ENCODE measurements at places on chromosomes 16 and 17.

GRCh38 chr16:30555315-30556124 lies 2.7 kb downstream of the ZNF764 start:
- no peak for DNase-seq

DNA sequence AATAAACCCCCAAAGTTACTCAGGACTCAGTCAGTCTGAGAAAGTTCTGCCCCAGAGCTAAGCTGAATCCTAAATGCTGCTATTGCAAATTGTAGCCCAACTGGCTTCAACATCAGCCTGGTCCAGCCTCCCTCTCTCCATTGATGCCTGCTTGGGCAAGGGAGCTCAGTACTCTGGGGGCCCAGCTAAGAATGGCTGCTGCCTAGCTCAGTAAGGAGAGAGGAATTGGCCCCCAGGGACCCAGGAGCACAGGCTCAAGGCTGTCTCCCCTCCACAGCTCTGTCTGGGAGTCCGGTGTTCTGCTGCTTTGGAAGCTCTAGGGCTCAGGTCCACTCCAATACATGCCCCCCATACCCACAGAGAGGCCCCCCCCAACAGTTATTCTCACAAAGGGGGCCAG lies 1.6 kb downstream of the UNC119 start:
- no peak for DNase-seq

DNA sequence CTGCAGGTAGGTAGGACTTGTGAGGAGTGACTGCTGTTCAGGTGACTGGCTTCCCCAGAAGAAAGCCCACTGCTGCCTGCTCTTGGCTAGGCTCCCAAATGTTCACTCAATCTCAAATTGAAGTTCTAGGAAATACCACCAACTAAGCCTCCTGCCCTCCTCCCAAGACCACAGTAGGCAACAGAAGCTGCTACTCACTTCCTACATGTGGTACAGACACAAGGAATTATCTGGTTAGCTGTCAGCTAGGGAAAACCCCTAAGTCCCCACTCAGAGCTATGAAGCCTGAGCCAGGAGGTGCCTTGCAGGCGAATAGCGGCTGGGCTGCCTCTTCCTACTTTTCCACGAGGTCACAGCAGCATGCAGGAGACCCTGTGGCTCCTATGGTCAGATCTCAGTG lies 4.9 kb downstream of the FBXO39 start:
- no peak for DNase-seq

GRCh38 chr16:56346131-56346890 lies 79.0 kb downstream of the AMFR start:
- no peak for DNase-seq

GRCh38 chr17:57923182-57923872 lies 31.9 kb downstream of the CUEDC1 start:
- DNase-seq, result no peak

- DNase-seq, result no peak
Measured at GRCh38 chr16:1337486-1337885, 4.0 kb downstream of the BAIAP3 start.

GRCh38 chr16:67865318-67865717 lies 7.5 kb upstream of the EDC4 start:
- no peak for DNase-seq

- no peak for DNase-seq
Measured at GRCh38 chr16:73189136-73189535, 141.2 kb upstream of the ZFHX3 start.

DNA sequence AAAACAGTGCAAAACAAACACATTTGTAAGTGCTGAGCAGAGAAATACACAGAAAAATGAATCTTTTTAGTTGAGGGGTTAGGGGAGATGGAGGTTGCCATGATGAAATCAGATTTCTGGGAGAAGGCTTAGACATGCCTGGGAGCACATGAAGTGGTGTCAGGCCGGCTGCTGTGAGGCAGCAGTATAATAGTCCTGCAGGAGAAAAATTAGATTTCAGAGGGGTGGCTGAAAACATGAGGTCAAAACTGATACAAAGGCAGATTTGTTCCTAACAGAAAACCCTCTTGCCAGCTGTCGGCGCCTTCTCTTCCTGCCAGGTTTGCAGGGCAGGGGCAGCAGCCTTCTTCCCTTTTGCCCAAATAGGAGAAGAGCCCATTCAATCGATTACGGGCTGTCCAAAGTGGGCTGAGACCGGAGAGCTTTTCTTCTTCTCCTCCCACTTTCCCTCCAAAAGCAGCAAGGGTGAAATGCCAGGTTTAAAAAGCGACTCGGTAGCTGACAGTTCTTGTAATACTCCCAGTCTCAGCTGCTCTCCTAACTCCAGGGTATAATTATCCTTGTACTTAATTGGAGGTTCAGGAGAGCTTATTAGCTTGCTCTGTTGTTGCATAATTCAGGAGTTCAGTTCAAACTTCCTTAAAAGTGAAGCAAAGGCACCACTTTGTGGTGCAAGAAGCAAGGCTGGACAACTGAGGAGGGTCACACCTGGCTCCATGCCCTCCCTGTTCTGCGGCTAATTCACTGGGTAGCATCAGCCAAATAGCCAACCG lies 80.0 kb downstream of the PCTP start:
- DNase-seq, result no peak

DNA sequence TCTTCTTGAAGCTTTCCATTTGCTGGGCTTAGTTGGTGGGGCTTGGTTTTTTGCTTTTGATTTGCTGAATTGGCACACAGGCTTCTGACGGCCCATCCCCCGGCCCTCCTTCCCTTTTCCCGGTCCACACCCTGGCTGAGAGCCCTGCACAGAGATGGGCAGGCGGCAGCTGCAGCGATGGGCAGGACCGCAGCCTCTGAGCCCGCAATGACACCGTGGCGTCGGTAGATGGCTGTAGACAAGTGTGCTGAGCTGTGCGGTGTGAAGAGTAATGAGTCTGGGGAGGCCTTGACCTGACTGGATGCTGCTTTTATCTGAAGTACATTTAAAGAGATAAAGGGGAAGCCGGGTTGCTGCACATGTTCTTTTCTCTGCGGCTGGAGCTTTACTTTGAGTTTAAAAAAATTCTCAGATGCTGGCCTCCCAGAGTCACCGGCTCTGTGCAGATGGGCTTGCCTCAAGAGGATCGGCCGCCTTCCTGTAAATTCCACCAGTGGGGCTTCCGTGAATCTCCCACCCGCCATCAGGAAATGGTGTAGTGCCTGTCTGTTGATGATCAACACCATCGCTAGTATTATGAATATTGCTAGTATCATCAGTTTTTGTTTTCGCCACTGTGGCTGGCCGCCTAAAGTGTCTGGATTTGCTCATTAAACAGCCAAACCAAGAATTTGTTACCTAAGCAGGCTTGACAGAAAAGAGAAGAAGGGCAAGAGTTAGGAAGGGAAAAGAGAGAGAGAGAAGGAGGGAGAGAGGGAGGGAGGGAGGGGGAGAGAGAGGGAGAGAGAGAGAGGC lies 245.6 kb upstream of the RBFOX1 start:
- DNase-seq, result no peak

DNA sequence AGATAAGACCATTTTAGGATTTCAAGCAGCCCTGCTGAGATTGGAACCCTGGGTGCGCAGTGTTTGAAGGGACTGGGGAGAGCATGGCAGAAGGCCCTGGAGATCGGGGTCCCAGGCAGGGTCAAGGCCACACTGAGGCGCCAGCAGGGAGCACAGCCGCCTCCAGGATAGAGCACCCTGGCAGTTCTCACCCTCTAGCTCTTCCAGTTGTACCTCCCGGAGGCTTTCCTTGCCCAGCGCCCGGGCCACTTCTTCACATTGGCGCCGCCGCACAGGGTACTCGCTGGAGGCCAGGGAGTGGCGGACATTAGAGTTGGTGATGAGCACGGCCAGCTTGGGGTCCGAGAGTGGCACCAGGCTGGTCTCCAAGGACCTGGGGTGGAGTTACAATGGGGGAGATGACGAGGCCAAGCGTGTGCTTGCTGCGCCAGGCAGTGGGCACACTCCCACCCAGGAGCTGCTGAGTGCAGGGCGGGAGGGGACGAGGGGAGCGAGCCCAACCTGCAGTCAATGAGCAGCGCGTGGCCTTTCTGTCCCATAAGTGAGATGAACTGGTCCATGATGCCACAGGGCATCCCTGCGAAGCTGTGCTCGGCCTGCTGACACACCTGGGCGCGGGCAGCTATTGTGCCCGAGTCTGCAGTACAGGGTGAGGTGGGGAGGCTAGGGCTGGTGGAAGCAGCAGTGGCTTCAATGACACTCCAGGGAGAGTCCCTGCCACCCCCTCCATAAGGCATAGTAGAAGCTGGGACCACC lies 2.3 kb downstream of the GALK1 start:
- DNase-seq, result no peak

- DNase-seq, result no peak
Measured at GRCh38 chr16:87044032-87044382, 273.2 kb downstream of the C16orf95 start.

DNA sequence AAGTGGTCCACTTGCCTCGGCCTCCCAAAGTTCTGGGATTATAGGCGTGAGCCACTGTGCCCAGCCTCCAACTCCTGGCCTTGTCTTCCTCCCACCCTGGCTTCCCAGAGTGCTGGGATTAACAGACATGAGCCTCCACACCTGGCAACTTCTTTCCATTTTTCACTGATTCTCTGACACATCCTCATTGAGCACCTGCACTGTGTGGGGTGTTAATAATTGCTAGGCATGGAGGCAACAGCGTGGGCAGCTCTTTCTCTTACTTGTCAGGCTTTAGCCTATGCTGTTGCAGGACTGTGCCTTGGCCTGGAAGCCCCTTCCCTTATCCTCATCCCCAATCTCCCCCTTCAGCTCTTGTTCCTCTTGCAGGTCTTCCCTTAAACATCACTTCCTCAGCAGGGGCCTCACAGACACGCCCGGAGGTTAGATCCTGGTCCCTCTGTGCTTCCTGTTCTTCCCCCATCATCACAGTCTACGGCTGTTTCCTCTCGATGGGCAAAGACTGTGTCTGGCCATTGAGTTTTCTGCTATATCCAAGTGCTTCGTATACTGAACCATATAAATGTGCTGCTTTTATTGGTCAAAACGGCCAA lies 7.9 kb downstream of the QPRT start:
- no peak for DNase-seq

- DNase-seq, result no peak
Measured at GRCh38 chr16:86165479-86165878, 266.5 kb downstream of the IRF8 start.

DNA sequence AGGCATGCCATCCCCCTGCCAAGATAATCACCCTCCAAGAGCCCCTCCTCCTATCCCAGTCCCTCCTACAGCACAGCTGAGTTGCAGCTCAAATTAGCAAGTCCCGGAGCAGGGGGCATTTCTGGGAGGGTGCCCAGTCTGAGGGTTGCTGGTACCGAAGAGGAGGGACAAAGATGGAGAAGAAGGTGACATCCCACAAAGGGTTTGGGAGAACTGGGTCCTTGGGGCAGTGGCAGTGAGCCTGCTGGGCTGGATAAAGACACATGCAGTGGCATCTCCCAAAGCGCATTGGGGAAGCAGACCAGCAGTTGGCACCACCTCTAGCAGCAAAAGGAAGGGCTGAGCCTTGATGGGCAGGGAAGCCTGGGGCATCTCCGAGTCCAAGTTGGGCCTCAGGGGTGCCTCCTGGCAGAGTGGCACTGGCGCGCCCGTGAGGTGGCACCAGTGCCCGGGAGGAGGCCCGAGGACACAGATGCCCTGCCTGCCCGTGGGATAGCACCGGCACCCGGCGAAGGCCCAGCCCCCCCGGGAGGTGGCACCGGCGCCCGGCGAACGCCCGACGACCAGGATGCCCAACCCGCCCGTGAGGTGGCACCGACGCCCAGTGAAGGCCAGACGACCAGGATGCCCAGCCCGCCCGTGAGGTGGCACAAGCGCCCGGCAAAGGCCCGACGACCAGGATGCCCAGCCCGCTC lies 622 bp downstream of the TOM1L2 start:
- no peak for DNase-seq

DNA sequence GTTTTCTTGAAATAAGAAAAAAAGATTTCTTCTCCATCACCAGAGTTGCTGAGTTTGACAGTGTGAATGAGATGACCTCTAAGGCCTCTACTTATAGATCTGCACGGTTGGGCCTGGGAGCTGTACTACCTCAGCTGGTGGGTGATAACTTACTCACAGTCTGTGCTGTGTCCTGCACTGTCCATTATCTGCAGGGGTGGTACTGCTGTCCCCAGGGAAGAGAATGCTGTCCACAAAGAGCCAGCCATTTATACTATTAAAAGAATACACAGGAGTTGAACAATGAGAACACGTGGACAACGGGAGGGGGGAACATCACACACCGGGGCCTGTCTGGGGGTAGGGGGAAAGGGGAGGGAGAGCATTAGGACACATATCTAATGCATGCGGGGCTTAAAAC lies 655.3 kb downstream of the WWOX start:
- no peak for DNase-seq

DNA sequence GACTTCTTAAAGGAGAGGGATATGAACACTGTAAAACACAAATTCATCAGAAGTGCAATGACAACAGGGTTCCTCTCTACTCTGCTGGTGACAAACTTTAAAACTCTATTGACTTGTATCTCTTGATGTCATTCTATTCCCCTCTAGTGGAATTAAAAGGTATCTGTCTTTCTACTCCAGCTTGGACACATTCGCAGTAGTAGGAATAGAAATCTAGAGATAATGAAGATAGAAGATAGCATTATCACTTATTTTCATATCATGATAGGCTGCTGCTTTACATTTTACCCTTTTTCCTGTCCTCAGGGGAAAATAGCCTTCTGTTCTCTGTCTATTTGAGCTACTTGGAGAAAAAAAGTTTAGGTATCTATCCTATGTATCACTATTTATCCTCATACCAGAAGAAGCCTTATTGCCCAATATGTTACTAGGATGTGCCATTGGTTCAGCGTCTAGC lies 209.6 kb upstream of the CACNG5 start:
- no peak for DNase-seq

GRCh38 chr17:4900231-4901107 lies 1.1 kb downstream of the C17orf107 start:
- peak; percentile 55 for DNase-seq

DNA sequence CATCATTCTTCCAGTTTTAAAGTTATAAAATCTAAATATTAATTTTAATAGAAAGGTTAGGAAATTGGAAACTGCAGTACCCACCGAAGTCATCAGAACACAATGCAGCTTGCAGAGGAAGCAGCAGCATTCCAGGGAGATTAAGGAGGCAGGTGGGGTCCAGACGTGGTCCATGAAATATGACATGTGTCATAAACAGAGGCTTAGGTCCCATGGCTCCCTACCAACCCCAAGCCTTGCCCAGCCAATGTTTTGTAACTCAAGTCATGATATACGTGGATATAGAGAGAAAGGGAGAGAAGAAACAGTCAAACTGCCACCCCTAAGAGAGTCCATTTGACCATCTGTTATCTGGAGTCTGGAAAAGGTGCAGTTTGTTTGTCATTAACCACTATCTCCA lies 670.0 kb downstream of the TOX3 start:
- DNase-seq, result no peak

DNA sequence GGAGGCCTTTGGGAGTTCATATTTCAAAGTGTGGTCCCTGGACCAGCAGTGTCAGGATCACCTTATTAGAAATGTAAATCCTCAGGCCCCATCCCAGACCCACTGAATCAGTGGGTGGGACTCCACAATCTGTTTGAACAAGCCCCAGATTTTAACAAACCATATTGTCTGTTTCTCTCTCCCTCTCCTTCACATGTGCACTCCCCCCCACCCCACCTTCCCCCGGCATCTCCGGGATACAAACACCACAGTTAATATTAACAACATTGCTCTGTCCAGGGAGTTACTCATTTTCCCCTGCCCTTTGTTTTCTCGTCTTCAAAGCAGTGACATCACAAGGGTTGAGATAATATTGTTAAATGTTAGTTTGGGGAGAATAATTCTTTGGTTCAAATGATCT lies 127.3 kb downstream of the KATNIP start:
- DNase-seq, result no peak

GRCh38 chr16:54116124-54116655 lies 170.4 kb downstream of the IRX3 start:
- no peak for DNase-seq
